ENCODE measurements at places on chromosomes 3 and 15.

GRCh38 chr3:52063026-52063723 lies 6.8 kb upstream of the DUSP7 start:
- no peak for DNase-seq

DNA sequence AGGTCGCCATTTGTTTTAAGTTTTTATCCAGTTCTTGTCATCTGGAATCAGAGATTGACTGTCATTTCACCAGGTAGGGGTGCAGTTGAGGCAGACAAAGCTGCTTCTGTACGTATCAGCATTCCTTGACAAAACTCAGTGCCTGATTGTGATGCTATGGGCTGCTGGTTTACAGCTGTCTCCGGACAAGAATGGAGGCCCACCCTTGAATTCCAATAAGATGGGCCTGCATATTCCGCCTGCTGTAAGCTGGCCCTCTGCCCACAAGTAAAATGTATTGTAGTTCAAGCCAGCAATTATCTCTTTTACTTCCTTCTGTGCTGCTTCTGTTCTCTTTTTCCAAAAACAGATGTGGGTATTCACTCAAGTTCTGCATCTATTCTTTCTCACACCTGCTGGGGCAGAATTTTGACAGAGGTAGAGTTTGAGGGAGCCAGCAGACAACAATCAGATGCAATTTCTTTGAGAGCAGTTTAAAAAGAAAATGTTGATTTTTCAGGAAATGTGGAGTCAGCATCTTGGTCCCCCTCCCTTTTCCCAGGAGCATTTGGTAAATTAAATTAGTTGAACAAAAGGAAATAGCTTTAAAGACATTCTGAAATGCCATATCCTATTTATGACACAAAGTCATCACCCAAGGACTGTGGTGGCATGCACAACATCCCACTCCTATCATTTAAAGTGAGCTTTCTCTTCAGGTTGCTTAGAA lies 53.5 kb downstream of the IQCH start:
- no peak for DNase-seq

- DNase-seq = peak; percentile 24
Observed at GRCh38 chr3:86890741-86891396, 100.1 kb downstream of the VGLL3 start.

DNA sequence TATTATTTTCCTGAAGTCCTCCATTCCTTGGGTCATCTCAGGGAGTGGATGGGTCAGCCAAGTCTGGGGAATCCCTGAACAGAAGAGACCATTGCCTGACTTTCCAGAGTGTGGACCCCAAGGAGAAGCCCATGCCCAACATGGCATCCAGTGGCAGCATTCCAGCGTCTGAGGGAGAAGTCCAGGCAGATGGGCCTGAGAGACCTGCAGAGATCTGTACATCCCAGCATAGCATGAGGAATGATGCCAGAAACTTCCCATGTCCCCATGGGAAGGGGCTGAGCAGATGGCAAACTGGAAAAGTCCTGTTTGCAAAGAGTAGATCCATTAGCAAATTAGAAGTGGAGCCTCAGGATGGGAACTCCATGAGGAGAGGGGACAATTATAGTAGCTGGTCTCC lies 17.6 kb upstream of the COLQ start:
- DNase-seq = no peak

GRCh38 chr15:65083262-65083701 lies 6.7 kb downstream of the KBTBD13 start:
- DNase-seq = no peak

- no peak for DNase-seq
Observed at GRCh38 chr3:142944342-142944741, 19.1 kb downstream of the PAQR9 start.

DNA sequence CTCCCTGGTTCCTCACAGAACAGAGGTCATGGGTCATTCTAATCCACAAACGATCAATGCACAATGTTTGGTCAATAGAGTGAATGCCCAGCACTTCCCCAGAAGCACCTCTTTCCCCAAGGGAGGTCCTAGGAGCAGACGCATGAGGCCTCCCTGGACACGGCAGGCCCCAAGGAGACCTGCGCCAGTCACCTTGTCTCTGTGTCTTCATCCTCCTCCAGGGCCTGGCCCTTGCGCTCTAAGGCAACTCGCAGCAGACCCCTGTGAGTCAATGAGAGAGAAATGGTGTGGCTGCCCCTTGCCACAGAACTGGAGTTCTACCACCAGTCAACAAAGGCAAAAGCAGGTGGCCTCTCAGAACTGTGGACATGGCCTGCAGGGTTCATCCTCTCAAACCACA lies 18.1 kb downstream of the ALS2CL start:
- no peak for DNase-seq

- DNase-seq = no peak
Observed at GRCh38 chr3:127407026-127407939, 119.4 kb upstream of the PRR20G start.

DNA sequence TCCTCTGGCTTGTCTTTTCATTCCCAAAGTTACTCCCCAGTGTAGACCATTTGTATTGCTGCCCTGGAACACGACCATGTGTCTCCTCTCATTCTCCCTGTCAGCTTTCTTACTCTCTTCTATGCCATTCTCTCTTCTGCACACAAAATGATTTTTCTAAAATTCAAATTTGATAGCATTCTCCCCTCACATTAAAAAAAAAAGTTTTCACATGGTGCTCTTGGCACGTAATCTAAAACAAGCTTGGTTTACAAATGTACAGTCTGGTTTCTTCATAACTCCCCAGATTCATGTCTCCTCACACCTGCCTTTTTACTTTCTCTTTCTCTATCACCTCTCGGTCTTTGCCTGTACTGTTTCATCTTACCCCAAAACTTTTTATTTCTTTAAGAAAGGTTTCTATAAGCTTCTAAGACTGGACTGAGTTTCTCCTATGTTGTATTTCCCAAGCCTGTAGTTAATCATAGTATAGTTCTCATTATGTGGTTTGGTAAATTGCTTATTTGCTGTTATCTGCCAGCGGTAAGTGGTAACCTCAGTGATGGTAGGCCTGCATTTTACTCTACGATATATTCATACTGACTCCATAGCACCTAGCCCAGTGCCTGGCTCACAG lies 31.2 kb downstream of the BCHE start:
- no peak for DNase-seq

DNA sequence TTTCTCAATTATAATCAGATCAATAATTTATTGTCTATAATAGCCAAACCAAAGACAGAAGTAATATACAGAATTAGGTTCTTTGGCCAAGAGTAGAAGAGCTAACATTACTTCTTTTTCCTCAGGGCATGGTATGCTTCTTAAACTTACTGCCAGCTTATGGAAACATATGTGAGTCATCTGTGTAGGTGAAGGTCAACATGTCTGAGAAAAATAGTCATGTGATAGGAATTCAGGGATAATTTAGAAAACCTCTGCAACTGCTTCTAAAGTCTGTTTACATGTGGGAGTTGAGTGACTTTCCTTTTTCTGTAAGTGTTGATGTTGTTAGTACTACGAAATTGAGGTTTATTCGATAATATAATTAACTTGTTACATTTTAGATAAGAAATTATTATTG lies 19.2 kb upstream of the MAP6D1 start:
- no peak for DNase-seq

DNA sequence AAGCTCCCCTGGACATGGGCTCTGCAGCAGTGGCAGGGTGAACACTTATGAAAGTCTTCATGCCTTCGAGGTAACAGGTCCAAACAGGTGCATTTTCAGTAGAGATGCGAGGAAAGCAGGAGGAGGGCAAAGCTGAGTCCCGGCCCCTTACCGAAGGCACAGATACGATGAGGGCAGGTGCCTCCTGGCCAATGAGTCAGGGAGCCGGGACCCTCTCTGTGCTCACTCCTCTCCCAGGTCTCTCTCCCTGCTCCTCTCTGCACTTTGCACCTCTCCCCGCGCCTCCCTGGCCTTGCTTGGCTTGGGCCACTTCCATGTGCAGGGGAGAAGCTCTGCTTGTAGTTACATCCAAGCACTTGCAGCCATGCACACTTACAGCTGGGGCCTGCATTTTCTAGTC lies 187.1 kb downstream of the ATP10A start:
- DNase-seq = no peak
